Brain pericyte (primary cell): ENCODE measurements at places on chromosomes 3 and 15.

GRCh38 chr3:175861916-175862315, 1002.8 kb downstream of the NAALADL2 start:
- no peak for DNase-seq

DNA sequence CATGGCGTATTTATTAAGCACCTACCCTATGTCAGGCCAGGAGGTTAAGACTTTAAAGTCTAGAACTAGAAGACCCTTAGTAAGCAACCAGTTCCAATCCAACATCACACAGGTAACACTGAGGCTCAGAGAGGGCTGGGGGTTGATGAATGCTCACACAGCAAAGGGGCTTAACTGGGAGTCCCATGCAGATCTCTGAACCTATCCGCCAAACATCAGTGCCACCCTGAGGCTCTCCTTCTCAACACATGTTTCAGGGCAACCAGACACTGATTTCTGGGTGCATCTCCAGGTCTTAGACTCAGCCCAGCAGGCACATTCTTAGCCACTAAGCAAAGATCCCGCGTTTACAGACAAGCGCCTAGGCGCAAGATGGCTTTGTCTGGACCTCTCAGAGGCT, 92.0 kb upstream of the SLC6A11 start:
- DNase-seq, result no peak

DNA sequence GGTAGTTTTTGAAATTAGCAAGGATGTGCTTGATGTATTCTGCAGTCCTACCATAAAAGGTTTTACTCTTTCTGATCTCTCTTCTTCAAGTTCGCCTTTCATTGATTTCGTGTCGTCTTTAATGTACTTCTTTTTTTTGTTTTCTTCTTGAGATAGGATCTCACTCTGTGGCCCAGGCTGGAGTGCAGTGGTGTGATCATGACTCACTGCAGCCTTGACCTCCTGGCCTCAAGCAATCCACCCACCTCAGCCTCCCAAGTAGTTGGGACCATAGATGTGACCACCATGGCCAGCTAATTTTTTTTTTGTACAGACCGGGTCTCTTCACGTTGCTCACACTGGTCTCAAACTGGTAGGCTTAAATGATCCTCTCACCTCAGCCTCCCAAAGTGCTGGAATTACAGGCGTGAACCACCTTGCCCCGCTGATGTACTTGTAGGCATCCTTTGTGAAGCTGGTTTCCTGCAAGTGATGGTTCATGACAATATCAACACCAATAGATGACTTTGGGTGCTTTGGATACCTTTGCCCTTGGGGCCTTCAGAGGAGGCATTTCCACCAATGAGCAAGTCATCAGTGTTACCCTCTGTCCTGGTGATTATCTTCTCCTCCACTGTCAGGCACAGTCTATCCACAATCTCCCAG, 28.9 kb upstream of the RNF7 start:
- no peak for DNase-seq

- no peak for DNase-seq
These were observed 973.4 kb downstream of the ROBO1 start for GRCh38 chr3:78794431-78794830.

DNA sequence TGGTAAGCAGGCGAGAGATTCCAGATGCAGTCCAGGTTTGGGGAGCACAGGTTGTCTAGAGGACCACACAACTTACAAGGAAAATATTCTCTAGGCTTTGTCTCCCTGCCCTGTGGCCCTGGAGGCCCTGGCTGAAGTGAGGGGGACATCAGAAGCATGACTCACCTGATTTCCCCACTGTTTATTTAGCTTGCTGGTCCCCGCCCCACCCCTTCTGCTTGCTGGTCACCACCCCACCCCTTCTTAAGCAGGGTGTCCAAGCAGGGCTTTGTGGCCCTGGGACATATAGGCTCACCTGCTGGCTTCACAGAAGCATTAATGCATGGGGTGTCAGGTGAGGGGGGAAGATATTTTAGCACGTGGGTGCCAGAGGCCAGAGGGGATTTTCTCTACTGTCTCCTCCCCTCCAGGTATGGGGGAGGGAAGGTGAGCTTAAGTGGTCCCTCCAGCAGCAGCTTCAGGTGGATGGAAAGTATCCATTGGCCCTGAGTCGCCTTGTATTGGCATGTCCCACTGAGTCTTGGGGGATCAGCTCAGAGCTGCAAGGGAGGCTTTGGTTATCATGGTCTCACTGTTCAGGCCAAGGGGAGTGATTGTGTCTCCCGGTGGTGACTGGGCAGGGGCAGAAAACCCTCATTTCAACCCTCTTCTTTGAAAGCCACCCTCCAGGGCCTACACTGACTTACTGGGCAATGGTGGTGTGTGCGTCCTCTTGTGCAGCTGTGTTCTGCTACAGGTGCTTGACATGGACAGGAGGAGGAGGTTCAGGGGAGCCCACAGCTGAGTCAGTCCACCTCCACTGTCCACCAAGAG, 49.8 kb downstream of the GASK1A start:
- DNase-seq, result no peak

- DNase-seq, result no peak
These were observed 58.5 kb upstream of the FAM174B start for GRCh38 chr15:92714077-92714476.

- no peak for DNase-seq
These were observed 529.3 kb downstream of the MECOM start for GRCh38 chr3:169134194-169134593.

DNA sequence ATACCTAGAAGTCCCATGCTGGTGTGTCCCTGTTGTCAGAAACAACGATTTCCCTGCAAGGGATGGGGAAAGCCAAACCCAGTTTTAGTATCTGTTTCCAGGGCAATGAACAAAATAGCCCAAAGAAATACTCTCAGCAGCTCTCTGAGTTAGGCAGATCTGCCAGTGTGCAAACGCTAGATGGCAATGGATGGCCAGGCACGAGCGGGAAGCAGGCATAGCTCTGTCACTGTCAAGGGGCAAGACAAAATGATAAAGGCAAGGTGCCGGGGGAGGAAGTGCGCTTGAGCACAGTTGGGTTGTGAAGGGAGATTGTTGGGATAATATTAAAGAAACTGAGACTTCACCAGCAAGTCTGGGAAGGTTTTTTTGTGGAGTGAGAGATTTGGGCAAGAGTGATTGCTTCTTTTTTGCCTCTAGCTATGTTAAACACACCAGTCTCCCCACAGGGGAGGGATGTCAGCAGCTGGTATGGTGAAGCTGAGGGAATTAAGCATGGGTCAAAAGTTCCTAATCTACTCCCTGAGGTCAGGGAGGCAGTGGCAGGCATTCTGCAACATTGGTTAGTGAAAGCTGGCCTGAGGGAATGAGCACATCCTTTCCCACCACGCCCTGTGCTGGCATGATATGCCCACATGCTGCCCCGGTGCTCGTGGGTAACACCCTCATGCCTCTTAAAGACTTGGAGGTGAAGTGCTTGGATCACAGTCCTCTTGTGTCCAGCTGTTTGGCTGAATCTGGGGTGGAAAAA, 117.5 kb downstream of the PDCD6IP start:
- DNase-seq, result no peak

DNA sequence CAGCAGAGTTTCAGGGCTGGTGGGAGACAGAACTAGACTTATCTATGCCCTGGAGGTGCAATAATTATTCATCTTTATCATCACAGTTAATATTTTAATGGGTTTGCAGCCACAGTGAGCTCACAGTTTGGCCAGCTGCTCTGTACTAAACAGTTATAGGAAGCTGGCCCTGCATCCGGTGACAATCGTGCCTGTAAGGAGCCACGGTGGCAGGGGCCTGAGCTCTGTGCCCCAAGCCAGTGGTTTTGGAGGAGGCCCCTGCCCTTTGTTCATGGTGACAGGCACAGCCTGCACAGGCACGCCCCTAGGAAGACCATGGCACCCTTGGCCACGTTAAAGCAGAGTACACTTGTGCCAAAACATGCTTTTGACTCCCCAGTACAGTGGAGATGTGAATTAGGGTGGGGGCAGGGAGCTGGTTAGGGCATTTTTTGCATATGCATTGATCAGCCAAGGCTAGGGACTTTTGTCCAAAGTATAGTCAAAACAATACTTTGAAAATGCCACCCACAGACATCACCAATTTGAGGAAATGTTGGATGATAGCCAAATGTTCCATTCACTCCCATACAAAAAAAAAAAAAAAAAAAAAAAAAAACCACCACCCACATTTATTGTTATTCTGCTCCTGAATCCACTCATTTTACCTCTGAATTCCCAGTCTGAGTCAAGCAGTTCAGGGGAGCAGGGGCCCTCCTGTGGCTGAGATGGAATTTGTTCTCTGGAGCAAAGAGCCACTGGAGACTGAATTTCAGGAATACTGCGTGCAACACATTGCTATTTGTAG, 3.4 kb upstream of the RFTN1 start:
- no peak for DNase-seq

DNA sequence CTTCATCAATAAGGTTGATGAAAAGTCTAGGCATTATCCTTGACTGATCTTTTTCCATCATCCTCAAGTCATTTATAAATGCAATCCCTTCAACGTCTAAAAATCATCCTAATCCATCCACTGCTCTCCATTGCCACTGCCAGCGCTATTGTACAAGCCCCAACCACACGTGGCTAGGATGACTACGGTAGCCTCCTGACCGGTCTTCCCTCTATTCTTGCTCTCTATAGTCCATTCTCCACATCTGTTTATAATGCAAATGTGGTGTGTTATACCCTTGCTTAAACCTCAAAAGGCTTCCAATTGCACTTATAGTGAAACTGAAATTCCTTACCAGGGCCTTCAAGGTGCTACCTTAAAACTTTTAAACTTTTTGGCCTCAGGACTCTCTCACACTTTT, 410.6 kb upstream of the ADAMTS9 start:
- DNase-seq, result no peak

DNA sequence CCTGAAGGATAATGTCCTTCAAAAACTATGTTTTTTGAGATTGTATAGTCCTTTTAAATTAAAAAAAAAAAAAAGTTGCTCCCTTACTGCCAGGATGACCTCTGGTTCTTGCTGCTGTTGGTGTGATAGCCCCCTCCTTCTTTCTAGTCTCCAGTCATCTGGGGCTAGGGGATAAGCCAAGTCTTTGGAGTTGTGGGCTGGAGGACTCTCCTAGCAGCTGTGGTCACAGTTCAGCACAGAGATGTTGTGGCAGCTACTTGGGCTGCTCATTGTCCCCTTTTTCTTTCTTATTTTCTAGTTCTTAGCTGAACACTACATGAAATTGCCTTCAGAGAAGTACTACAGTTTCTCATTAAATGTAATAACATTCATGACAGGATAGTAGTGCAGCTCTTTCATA, 39.2 kb upstream of the APH1B start:
- no peak for DNase-seq

- DNase-seq, result no peak
These were observed 327.5 kb upstream of the UMPS start for GRCh38 chr3:124402791-124403190.

DNA sequence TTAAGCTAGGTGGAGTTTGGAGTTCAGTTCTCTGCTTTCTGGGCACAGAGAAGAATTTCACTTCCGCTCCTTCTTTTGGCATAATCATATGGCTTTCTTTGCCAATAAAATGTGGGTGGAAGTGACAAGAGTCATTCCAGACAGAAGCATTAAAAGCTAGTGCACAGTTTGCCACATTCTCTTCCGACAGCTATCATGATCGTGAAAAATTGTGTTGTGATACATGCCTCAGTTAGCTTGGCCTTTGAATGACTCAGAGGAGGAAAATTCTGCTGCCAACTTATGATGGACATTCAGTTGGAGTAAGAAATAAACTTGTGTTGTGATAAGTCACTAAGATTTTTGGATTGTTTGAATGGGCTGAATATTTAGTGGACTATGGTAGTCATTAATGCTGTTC, 291.7 kb upstream of the SATB1 start:
- DNase-seq, result no peak

DNA sequence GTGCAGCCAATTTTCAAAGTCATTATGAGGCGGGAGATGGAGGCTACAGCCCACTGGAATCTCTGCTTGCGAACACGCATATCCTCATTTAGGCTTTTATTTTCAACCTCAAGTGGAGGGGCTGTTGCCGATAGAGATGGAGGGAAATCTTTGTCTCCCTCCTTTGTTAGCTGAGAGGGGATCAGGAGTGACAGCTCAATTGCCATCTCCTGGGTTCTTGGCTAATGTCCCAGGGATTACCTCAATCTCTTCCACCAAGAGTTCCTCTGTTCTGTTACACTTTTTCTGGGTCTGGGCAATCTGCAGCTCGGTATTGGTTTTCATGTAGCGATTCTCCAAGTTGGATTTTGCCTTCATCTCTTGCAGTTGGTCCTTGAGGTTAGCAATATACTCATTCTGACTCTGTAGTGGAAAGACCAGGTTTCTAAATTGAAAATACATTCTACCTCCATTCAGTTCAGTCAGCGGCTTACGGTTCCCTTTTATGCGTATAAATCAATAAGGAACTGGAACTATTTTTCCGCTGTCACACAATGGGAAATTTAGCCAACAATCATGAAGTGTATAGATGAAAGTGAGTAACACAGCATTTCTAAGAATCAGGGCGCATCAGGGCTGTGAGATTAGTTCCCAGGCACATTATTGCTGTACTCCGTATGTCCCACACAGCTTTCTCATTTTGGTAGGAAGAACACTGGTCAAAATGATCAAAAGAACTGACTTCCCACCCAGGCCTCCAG, 36.2 kb upstream of the RPL35A start:
- no peak for DNase-seq

GRCh38 chr3:95154766-95155165, 1091.9 kb downstream of the NSUN3 start:
- DNase-seq, result peak; percentile 13

GRCh38 chr15:99703603-99704443, 29.4 kb downstream of the LYSMD4 start:
- peak; percentile 62 for DNase-seq

DNA sequence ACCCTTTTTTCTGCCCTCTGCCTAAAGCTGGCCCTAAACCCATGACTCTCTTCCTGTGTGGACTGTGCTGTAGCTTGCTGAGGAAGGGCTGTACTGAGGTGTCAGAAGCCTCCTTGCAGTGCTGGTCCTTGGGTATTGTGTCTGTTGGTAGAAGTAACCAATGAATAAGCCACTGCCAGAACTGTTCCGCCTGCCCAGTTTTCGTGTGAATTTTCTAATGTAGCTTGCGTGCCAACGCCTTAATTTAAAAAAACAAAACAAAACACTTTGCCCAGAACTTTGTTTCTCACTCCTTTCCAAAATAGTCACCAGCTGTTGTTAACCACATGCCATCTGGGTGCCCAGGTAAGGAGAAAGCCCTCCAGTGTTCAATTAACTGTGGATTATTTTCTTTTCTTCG, 101.9 kb downstream of the KLHL25 start:
- DNase-seq, result no peak

DNA sequence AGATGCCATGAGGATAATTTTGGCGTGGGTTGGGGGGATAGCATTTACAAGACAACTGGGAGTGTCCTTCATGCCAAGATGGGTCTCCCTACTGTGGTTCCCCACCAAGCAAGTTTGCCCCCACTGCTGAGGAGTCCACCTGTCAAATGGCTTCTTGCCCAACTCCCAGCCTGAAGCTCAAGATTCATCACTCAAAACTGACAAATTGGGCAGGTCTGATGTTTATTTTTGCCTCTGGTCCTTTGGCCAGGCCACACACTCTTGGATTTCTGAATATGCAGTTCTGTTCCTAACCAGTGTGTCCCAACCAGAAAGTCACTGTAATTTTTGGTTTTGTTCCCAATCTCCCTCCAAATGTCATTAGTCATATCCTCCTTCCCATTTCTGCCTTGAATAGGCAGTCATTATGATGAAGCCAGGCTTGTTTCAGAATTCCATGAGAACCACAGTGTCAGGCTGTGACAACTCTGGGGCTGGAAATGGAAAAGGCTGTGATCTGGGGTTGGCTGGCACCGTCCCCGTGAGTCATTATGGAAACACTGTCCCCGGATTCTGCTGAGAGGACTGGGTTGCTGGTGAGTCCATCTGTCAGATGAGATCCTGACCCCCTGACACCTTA, 29.3 kb upstream of the MEF2A start:
- no peak for DNase-seq

GRCh38 chr3:149898771-149899170, 71.9 kb downstream of the PFN2 start:
- no peak for DNase-seq
